Left lobe of liver (tissue), 2 donors: ENCODE measurements at places on chromosomes 16 and 17. TPM values are rescaled to one million over a fixed set of nuclear protein-coding genes. Genes with fewer than 3 reads are reported as not detected.

The ASIC2 gene
- not detected for total RNA-seq

The BCAR1 gene
- total RNA-seq: 39.2 TPM

The PRR35 gene
- not detected for total RNA-seq

The WSCD1 gene
- total RNA-seq: 2.9 TPM

The ITGAD gene
- 0.70 TPM for total RNA-seq

The CDH15 gene
- 4.3 TPM for total RNA-seq

The CHST4 gene
- 3.9 TPM for total RNA-seq

The GAST gene
- total RNA-seq: not detected
